ENCODE measurements at places on chromosomes 12 and 14. TPM values are rescaled to one million over a fixed set of nuclear protein-coding genes. Genes with fewer than 3 reads are reported as not detected.

DNA sequence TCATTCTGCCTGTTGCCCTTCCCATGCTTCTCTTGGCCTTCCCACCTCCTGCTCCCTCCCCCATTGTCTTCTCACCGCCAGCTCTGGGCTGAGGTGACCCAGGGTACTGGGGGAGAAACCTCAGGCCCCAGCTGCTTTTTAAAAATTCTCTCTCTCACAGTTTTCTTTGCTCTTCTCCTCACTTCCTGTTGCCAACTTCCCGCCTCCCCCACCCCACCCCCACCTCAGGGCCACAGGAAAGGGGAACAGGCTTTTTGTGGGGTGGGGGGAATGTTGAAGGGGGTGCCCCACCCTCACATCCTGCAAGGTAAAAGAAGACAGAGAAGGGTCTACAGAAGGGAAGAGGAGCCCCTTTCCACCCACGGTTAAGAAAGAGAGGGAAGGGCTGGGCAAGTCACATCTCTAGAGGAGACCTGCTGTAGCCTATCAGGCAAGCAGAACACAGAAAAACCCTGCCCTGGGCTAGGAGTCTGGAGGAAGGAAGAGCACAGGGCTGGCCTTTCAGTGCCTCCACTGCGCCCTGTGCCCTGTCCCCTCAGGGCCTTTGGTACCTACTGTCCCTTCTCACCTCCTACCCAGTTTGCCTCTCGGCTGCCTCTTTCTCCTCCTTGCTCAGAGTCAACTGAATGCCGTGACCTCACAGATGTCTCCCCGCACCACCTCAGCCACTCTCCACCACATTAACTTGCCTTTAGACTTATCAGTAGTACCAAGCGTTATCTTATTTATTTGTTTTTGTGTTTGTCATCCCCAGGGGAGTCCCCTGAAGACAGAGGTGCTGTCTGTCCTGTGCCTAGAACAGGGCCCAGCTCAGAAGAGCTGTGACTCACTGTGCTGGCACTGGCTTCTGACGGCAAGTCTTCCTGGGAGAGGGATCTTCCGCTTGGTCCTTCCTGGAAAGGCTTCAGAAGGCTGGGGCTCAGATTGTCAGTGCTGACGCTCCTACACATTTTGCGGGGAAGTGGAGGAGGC lies 1.7 kb downstream of the ARHGAP9 start:
- peaks cover 6% of the 10 kb centered on the region for H3K27me3 ChIP-seq
- no peak for DNase-seq
- no peak overlapping the region for H3K27ac ChIP-seq
- no peaks in the 10 kb centered on the region for H3K36me3 ChIP-seq

- H3K27me3 ChIP-seq: no peaks in the 10 kb centered on the region
- no peak overlapping the region for H3K4me3 ChIP-seq
- no peak overlapping the region for H3K27ac ChIP-seq
- H3K4me1 ChIP-seq: no peaks in the 10 kb centered on the region
These were observed 145.4 kb upstream of the ABCD2 start for GRCh38 chr12:39764944-39765560.

DNA sequence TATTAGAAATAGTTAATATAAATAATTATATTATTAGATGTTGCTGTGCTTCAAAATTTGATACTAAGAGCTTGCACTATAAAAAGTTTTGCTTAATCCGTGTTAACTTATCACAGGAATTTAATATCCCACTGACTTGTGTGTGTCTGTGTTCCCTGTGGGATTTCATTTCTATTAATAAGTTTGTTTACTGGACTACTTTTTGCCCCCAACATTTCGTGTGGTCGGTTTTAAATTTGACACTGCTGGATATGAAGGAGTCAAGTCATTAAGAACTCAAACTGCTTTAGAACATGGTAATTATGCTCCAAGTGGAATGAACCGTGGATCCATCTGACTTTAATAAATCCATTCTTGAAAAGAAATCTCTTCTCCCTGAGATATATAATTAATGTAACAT lies 182.2 kb upstream of the NUDT4 start:
- H3K27ac ChIP-seq: no peak overlapping the region
- H3K4me3 ChIP-seq: no peak overlapping the region
- no peak for DNase-seq
- H3K36me3 ChIP-seq: no peaks in the 10 kb centered on the region
- H3K27me3 ChIP-seq: no peaks in the 10 kb centered on the region

- H3K4me3 ChIP-seq: no peak overlapping the region
- H3K27ac ChIP-seq: no peak overlapping the region
- no peaks in the 10 kb centered on the region for H3K4me1 ChIP-seq
These were observed 316.1 kb downstream of the AACS start for GRCh38 chr12:125381373-125381772.

DNA sequence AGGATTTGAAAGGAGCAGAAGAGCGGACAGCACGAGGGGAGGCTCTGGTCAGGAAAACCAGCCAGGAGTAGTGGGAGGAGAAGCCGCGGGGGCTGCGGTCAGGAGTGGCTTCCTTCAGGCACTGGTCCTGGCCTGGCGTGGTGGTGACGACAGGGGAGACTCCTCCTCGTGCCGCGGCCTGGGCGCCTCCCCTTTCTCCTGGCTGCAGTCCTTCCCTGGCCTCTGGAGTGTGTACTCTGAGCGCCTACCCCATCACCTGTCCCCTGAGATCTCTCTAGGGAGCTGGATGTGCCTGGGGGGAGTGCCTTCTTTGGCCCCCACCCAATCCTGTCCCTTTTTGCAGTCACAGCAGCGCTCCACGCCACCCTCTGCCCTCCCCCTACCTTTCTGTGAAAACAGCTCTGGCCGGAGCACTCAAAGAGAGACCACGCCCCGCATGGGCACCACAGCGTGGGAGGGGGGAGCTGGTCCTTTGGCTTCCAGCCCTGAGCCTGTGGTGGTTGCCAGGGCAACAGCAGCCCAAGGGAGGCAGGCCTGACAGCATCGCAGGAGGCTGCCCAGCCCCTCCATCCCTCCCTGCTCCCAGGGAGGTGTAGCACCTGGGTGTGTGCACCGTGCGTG lies 125.9 kb downstream of the CALM1 start:
- no peak overlapping the region for H3K4me3 ChIP-seq
- H3K27ac ChIP-seq: peak overlapping the region; percentile 53
- peak; percentile 75 for DNase-seq
- no peaks in the 10 kb centered on the region for H3K27me3 ChIP-seq

- H3K27me3 ChIP-seq: no peaks in the 10 kb centered on the region
- no peak overlapping the region for H3K27ac ChIP-seq
- H3K4me1 ChIP-seq: no peaks in the 10 kb centered on the region
- H3K36me3 ChIP-seq: no peaks in the 10 kb centered on the region
These were observed 58.7 kb downstream of the SSH1 start for GRCh38 chr12:108798551-108799221.

DNA sequence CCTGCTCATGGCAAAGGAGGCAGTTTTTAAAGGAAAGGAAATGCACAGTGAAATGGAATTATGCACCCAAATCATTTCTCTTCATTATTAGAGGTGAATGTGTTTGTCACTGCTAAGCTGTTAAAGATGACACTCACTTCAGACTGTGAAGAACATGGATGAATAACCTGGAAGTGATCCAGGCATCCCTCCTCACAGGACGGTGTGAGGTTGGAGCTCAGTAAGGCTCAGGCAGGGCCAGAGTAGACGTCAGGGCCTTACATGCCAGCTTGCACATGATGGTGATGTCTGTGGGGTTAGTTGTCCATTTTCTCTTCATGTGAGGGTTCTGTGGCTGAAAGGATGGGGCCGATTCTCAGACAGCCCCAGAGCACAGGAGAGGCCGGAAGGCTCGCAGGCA lies 273.1 kb downstream of the PCNX1 start:
- H3K27ac ChIP-seq: no peak overlapping the region
- no peak for DNase-seq
- no peaks in the 10 kb centered on the region for H3K36me3 ChIP-seq
- H3K4me3 ChIP-seq: no peak overlapping the region

GRCh38 chr12:119940897-119941296 lies 48.1 kb upstream of the BICDL1 start:
- no peaks in the 10 kb centered on the region for H3K4me1 ChIP-seq
- DNase-seq: no peak
- H3K27ac ChIP-seq: no peak overlapping the region
- H3K36me3 ChIP-seq: no peaks in the 10 kb centered on the region
- H3K4me3 ChIP-seq: no peak overlapping the region
- no peaks in the 10 kb centered on the region for H3K27me3 ChIP-seq

DNA sequence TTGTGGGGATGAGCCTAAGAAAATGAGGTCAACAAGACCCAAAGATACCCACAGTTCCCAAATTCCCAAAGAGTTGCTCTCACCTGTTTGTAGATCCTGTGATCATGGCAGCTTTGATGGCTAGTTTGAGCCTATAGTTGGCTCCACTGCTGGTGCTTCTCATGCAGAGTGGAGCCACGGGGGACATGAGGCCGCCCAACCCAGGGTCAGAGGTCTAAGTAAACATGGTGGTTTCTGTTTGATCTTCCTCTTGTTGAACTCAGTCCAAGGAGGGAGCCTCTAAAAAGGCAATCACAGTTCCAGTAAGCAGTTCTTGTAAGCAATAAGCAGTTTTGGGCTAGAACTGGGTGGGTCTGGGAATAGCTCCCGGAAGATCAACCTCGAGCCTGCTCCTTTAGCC lies 125.6 kb upstream of the DHRS4 start:
- H3K36me3 ChIP-seq: no peaks in the 10 kb centered on the region
- H3K27me3 ChIP-seq: no peaks in the 10 kb centered on the region
- no peak for DNase-seq
- no peaks in the 10 kb centered on the region for H3K4me1 ChIP-seq
- H3K27ac ChIP-seq: no peak overlapping the region

DNA sequence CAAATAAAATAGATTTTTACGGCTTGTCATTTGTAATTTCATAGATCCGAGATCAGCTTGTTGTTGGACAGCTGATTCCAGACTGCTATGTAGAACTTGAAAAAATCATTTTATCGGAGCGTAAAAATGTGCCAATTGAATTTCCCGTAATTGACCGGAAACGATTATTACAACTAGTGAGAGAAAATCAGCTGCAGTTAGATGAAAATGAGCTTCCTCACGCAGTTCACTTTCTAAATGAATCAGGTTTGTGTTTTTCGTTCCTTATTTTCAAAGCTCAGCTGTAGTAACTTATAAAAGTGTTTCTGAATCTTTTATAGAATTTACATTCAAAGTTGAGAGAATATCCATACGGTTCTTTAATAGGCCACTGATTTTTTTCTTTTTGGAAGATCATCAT lies 89.1 kb downstream of the LRRK2 start:
- no peaks in the 10 kb centered on the region for H3K36me3 ChIP-seq
- H3K4me3 ChIP-seq: no peak overlapping the region
- no peak overlapping the region for H3K27ac ChIP-seq
- no peaks in the 10 kb centered on the region for H3K27me3 ChIP-seq
- H3K4me1 ChIP-seq: no peaks in the 10 kb centered on the region
- DNase-seq: no peak

- no peak for DNase-seq
- H3K36me3 ChIP-seq: no peaks in the 10 kb centered on the region
- no peak overlapping the region for H3K4me3 ChIP-seq
- no peaks in the 10 kb centered on the region for H3K27me3 ChIP-seq
- no peak overlapping the region for H3K27ac ChIP-seq
These were observed 18.2 kb downstream of the RDH12 start for GRCh38 chr14:67719866-67720265.

DNA sequence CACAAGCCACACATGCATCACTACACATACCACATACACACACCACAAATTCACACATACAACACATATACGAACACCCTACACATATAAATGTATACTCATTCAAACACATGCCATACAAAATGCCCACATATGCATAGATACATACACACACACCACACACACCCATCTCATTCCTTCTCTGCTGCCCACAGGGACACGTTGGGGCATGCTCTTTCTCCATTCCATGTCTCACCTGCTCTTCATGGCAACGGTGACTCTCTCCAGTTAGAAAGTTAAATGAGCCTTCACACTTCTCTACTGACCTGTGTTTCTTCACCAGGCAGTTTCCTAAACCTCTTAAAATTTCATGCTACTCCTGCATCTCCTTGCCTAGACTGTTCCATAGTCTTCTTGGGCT lies 1194.8 kb downstream of the BCL11B start:
- no peaks in the 10 kb centered on the region for H3K4me1 ChIP-seq
- H3K27ac ChIP-seq: no peak overlapping the region
- H3K36me3 ChIP-seq: no peaks in the 10 kb centered on the region
- no peak overlapping the region for H3K4me3 ChIP-seq

GRCh38 chr14:73695997-73696396 lies 18.2 kb downstream of the PNMA1 start:
- H3K4me3 ChIP-seq: no peak overlapping the region
- H3K4me1 ChIP-seq: no peaks in the 10 kb centered on the region
- no peak overlapping the region for H3K27ac ChIP-seq
- no peaks in the 10 kb centered on the region for H3K36me3 ChIP-seq
- no peaks in the 10 kb centered on the region for H3K27me3 ChIP-seq

DNA sequence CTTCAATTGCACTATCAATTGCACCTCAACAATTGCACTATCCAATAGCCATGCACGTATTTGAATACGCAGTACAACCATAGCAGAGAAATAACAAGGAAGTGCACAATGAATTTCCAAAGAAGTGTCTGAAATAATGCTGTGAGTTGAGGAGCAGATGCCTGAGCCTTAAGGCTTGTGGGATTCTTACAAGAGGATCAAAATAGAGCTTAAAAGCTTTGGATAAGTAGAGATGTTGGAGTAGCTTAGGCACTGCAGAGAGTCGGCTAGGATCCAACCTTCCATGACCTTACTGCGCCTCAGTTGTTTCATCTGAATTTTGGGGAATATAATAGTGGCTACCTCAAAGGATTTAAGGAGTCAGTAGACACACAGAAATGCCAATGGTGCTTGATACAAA lies 196.1 kb upstream of the FLRT2 start:
- DNase-seq: no peak
- H3K27me3 ChIP-seq: no peaks in the 10 kb centered on the region
- H3K36me3 ChIP-seq: no peaks in the 10 kb centered on the region
- no peak overlapping the region for H3K4me3 ChIP-seq
- no peak overlapping the region for H3K27ac ChIP-seq

DNA sequence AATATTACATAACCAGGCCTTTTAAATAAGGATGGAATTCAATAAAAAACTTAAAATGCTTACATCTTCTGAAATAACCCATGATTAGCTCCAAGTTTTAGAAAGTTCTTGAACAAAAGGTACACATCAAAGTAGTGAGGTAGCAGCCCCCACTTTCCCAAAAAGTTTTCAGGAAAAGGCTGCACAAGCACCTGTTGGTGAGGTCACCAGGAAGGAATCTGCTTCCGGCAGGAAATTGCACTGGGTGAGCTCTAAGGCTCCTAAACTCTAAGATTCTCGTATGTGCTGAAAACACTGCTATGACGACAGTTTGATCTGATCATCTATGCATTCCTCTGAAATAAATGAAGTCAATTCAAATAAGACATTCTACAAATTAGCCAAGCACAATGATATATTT lies 34.3 kb upstream of the TTC7B start:
- no peaks in the 10 kb centered on the region for H3K27me3 ChIP-seq
- no peak overlapping the region for H3K27ac ChIP-seq
- DNase-seq: no peak

Gene SYCP3
- total RNA-seq: not detected

Gene DHRS2
- total RNA-seq: 5.9 TPM

Gene KERA
- total RNA-seq: not detected

Gene CRIP1
- total RNA-seq: 4.2 TPM

Gene LRP6
- total RNA-seq: 34.7 TPM

Gene KRT73
- total RNA-seq: not detected

Gene WIF1
- total RNA-seq: 45.8 TPM

Gene SELPLG
- total RNA-seq: 2.6 TPM

Gene PLEKHD1
- total RNA-seq: 0.27 TPM

Gene RFX4
- total RNA-seq: not detected

Gene CLEC4D
- total RNA-seq: 1.5 TPM

Gene EP400
- 22.3 TPM for total RNA-seq

Gene CCDC38
- total RNA-seq: 0.14 TPM

Gene DDX11
- total RNA-seq: 49.0 TPM

Gene NPFF
- not detected for total RNA-seq

Gene RASSF9
- 1.4 TPM for total RNA-seq

Gene KRT6C
- not detected for total RNA-seq

All from prostate gland (tissue), 2 donors.